ENCODE measurements at places on chromosomes 11 and 22.
A peak's percentile ranks its signal among the peaks of the same experiment; 100 is the strongest.

DNA sequence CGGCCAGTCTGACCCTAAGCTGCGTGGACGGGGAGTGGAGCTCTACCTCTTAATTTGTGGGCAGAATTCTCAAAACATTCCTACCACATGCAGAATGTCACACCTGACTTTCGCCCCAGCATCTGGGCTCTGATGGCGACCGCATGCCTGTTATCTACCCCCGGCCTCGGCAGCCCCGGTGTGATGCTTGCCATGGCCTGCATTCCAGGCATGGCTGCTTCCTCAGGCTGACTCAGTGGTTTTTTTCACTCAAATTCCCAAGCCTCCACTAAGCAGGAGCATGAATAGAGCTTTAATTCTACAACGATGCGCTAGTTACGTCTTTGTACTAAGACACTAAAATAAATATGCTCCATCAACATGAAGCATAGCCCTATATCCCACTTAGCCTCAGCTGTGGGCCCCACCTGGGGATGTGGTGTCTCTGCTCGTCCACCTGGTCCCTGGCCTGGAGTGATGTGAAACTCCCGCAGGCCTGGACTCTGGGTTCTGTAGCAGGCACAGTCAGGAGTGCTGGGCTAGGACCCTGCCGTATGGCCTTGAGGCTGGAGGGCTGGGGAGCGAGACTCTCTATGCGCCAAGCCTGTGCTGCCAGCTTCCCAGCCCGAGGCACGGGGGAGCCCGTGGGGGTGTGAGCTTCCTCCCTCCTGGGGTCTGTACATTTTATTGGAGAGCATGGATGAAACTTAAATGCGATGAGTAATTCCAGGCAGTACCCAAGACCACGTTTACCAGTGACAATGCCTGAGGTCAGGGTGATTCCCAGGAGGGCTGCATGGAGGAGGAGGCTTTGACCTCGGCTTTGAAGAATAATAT, 153.2 kb downstream of the CTTN start:
- DNase-seq = no peak

DNA sequence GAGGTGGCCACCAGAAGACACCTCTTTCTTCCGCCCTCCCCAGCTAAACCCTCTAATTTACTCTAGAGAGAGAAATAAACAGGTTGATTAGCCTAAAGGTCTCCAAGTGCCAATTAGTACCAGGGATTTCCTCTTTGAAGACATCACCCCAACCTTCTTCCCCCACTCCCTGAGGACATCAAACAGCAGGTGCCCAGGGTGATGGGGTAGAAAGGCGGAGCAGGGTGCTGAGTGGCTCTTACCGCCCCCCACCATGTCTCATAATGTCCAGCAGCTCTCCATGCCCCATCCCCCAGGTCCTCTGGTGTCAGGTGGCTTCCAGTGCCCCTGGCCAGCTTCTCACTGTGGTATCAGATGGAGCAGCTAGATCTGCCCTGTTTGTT, 5.3 kb upstream of the GNAZ start:
- DNase-seq = no peak

DNA sequence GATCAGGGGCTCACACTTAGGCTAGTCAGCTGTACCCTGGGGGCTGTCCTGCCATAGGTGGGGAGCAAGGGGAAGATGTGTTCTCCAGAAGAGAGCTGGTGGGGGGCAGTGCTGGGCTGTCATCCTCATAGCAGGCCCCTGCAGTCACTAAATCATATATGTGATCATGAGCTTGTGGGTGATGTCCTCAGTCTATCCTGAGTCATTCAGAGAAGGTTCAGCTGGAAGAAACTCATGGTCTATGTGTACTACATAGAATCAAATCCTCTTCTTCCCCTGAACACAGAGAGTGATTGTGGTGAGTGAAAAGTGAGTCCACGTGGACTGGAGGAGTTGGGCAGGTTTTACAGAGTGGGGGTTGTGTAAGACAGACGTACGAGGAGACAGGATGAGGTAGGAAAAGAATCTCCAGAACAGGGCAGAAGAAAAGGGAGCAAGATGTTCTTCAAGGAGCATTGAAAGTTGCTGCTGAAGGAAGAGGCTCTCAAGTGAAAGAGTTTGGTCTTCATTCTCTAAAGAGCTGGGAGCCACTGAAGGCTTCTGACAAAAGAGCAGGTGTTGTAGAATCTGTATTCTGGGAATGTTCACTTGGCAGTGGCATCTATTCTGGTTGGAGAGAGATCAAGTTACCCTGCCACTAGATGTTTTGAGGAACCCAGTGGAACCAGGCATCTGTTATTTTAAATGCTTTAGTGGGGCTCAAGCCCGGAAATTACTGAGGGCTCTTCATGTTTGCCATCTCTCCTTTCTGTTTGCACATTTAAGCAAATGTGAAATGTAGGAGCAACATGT, 68.9 kb downstream of the C22orf31 start:
- no peak for DNase-seq

- DNase-seq = no peak
Observed at GRCh38 chr22:49333206-49333605, 494.5 kb downstream of the BRD1 start.

DNA sequence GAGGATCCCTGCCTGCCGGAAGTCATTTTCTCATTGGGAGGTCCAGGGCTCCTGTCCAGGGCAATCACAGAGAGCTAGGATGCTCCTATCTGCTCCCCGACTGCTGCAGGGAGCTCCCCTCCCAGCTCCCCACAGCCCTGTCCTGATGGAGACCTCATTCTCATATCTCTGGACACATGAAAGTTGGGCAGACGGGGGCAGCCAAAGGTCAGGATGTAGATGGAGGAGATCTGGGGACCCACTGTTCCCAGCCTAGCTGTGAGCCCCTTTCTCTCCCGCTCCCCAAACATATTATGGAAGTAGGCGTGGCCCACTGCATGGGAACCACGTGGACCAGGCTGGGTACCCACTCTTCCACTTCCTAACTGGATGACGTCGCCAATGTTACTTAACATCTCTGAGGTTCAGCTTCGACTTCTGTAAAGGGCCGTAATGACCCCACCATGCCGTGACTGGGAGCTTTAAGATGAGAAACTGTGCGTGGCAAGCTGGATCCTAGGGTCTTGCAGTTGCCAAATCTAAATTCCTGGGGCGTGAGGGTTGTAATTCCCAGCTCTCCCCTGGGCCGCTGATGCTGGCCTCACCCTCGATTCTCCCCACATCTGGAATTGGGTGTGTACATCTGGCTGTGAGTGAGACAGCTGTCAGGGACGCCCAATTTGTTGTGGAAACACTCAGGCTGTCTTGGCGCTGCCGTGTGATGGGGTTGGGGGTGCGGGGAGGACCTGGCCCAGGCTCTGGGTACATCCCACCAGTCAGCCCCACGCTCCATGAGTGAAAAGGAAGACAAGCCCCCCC, 1.8 kb downstream of the CDC42EP2 start:
- peak; percentile 87 for DNase-seq

DNA sequence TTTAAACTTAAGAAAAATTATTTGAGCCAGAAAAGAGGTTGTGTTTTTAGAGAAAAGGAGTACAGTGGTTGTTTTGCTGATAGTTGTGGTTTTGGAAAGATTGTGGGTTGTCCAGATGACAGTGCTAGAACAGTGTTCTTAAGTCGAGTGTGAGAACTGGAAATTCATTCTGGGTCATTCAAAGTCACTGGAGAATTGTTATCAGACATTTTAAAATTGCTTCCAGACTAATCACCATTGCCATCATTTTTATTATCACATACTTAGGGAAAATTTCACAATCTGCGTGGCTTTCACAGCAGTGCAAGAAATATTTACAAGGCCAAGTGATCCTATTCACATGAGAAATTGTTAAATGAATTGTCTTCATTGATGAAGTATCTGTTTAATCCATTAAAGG, 242.2 kb upstream of the DDI1 start:
- no peak for DNase-seq

- DNase-seq = no peak
Observed at GRCh38 chr22:25148149-25148691, 51.4 kb upstream of the CRYBB3 start.

GRCh38 chr11:96237766-96238266, 105.2 kb downstream of the MAML2 start:
- DNase-seq = no peak

GRCh38 chr11:42593441-42593840, 718.4 kb upstream of the API5 start:
- DNase-seq = no peak

DNA sequence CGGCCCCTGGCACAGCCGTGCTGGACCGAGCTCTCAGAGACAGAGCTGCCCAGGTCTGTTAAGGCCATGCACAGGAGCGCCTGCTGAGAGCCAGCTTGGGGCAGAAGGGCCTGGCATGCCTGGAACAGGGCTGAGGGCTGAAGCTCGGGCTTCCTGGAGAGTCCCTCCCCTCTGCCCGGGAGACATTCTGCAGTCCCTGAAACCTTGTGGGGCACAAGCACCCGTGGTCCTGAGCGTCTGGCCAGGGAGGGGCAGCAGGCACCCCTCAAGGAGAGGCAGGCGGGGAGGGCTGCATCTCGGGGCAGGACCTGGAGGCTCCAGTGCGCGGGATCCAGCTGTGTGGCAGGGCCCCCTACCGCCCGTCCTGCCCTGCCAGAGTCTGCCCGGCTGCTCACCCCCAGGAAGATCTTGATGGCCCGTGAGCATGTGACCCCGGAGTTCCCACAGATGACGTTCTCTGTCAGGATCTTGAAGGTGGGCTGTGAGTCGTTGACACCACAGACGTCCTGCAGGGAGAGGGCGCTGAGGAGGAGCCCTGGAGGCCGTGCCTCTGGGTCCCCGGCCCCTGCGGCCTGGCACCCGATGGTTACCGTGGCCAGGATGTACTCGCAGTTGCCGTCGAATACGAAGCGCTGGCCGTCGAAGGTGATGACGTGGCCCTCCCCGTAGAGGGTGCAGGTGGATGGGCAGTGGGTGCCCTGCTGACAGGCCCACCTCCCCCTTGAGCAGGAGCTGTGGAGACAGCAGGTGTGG, 10.9 kb downstream of the MUC6 start:
- no peak for DNase-seq

All from right forelimb (tissue), 1 donor.